ENCODE measurements at places on chromosomes 2 and 18. TPM values are rescaled to one million over a fixed set of nuclear protein-coding genes. Genes with fewer than 3 reads are reported as not detected.

Gene IL1RN
- not detected for polyA plus RNA-seq

Gene REL
- 12.3 TPM for polyA plus RNA-seq

Gene TUBB8B
- not detected for polyA plus RNA-seq

Gene SCN9A
- 1.4 TPM for polyA plus RNA-seq

Gene B4GALT6
- polyA plus RNA-seq: 5.0 TPM

Gene PPP1R1C
- polyA plus RNA-seq: 8.6 TPM
